GM19239 (cell line): ENCODE measurements at places on chromosomes 3 and 15.
A peak's percentile ranks its signal among the peaks of the same experiment; 100 is the strongest.

GRCh38 chr15:80568298-80568697, 126.8 kb upstream of the ABHD17C start:
- DNase-seq: no peak

- DNase-seq: no peak
These were observed 34.7 kb upstream of the TUBGCP5 start for GRCh38 chr15:23073890-23074646.

DNA sequence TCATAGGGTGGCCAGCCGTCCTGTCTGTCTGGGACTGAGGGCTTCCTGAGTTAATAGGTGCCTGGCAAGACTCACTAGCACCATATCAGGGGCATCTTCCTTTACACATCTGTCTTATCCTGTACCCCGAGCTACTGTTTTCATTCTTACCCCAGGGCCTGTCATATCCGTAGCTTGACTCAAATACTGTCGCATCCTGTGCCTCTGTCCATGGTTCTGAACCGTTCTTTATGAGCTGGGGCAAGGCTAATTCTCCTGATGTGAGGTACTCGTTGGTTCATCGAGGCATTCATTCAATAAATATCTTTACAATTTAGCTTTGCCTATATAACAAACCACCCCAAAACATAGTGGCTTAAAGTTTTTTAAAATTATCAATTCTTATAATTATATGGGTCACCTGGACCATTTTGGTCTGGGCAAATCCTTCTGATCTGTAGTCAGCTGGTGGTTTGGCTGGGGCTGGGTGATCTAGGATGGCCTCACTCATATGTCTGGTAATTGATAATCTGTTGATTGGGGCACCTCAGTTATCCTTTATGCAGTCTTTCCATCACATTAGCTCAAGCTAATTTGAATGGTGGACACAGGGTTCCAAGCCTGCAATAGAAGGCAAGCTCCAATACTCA, 121.2 kb downstream of the TLE3 start:
- DNase-seq: no peak

- DNase-seq: no peak
These were observed 35.7 kb upstream of the PARL start for GRCh38 chr3:183920416-183920815.

- no peak for DNase-seq
These were observed 361.1 kb downstream of the MCTP2 start for GRCh38 chr15:94592495-94592894.

GRCh38 chr3:194083637-194084224, 52.2 kb upstream of the HES1 start:
- no peak for DNase-seq

DNA sequence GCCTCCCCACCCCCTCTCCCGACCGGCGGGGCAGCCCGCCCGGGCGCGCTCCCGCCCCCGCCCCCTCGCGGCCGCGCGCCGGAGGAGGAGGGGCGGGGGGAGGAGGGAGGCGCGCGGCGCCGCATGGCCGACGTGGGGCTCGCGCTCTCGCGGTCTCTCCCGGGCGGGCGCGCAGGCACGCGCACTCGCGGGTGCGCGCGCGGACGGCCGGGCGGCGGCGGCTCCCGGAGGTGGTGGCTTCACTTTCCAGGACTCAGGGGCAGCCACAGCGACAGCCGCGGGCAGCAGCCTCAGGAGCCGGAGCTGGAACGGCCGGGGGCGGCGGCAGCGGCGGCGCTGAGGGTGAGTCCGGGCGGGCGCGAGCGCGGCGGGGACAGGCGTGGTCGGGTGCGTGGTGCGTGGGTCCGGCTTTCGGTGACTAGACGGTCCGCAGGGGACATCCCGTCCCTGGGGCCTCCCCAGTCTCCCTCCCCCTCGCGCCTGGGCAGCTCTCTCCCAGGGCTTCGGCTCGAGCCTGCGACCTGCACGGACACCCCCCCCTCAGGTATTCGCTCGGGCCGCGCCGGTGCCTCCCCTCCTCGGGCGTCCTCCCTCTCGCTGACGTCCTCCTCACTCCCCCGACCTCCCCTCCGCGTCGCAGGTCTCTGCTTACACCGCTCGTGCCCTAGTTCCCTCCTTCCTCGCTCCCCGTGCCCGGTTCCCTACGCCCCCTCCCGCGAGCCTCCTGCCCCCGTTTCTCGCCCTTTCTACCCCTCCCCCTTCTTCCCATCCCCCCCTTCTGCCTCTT, at the start of gene UBE2E2:
Gene UBE2E2, plus strand, starts transcription at position 407 of the 787 bp plus-strand sequence.
- peak; percentile 81 for DNase-seq

DNA sequence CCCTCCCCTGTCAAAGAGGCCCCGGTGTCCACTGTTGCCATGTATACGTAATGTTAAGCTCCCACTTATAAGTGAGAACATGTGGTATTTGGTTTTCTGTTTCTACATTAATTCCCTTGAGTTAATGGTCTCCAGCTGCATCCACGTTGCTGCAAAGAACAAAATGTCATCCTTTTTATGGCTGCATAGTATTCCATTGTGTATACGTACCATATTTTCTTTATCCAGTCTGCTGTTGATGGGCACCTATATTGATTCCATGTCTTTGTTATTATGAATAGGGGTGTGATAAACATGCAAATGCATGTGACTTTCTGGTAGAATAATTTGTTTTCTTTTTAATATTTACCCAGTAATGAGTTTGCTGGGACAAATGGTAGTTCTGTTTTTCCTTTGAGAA, 43.3 kb upstream of the AGTR1 start:
- no peak for DNase-seq

DNA sequence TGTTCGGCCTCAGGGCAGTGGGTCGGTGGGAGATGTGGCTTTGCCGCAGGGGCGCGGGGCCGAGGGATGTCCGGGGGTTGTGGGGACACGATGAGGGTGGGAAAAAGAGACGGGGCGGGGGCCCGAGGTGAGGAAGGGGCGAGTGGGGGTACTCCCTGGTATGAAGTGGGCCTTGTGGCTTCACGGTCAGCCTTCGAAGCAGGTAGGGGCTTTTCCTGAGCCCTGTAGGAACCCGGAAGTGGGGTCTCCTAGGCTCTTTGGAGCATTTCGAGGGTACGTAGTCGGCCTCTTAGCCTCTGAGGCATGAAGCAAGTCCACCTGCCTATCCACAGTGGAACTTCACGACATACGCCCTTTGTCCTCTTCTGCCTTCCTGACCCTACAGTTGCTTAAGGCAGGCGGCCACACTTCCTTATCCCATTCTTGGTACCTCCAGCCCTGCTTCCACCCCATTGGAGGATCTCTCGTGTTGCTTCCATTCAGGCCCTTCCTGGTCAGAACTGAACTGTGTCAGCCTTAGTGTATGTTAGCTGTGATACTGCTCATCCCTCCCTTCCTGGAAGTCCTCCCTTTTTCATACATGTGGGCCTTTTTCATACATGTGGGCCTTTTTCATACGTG, 389 bp downstream of the ARPC4 start:
- no peak for DNase-seq

DNA sequence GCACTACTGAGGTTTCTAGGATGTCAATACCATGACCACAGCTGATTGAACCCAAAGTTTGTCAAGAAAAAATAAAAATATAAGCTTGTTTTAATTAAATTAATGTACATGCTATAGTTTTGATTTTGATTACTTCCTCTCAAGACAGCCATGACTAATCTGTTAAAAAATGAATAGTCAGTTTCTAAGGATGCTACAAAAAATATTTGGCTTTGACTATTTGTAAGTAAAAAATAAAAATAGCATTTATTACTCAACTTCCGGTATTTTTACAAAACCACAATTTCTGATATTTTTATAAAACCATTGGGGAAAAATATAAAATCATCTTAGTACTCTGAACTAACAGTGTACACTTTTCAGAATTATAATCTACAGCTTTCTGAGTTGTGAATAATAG, 12.1 kb upstream of the TEX9 start:
- no peak for DNase-seq

DNA sequence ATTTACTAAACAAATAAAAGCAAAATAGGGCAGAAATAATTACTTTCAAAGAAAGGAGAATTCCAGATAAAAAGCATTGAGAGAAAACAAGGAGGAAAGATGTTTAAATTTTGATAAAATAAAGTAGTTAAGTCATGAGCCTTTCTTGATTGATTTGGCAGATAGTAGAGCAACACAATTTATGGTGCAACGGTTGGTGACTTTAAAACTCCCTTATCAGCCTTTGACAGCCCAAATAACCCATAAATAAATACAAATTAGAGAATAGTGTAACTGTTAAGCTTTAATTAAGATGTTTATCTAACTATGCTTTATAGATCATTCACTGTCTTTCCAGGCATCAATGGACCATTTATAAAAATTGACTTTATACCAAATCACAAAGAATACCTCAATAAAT, 54.0 kb upstream of the EIF1B start:
- DNase-seq: no peak

DNA sequence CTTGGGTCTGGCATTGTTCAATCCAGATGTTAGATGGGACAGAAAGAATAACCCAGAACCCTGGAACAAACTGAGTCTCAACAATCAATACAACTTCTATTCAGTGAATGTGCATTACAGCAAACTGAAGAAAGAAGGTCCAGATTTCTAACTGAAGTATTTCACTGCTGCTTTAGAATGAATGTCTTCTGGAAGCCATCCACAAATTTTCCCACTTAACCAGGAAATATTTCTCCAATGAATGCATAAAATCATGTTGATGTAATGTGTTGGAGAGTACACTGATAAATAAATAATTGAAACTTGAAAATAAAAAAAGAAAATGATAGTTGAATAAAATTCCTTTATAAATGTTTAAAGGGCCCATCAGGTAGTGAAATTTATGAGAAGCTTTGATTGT, 658.6 kb downstream of the ZBBX start:
- no peak for DNase-seq

GRCh38 chr3:46209746-46210470, 1.8 kb upstream of the CCR1 start:
- no peak for DNase-seq

DNA sequence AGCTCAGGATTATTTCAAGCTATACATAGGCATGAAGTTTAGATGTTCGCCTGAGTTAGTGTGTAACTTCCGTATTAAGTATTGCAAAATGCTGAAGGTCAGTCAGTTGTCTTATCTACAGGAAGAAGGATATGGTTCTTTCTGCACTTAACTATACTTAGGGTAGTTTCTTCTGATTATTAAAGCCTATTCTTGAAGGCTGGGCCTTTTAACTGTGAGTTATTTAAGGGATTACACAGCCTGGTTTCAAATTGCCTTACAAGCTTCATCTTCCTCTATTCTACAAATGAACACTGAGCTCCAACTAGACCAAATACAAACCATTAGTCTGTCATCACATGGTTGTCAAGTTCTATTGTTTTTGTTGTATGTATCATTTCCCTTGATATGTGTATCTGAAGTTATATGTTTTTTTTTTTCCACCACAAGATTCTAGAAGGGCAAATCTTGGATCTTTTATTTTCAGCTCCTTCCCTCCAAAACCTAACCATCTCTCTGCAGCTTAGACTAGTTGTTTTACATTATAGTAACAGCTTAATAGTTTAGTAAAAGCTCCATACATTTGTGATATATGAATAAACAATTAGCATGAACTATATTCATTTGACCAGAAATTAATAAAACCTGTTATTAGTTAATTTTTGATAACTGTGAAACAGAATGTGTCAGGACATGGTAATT, 272.9 kb upstream of the KCNMB2 start:
- no peak for DNase-seq

GRCh38 chr3:127403795-127404194, 115.9 kb upstream of the PRR20G start:
- no peak for DNase-seq

DNA sequence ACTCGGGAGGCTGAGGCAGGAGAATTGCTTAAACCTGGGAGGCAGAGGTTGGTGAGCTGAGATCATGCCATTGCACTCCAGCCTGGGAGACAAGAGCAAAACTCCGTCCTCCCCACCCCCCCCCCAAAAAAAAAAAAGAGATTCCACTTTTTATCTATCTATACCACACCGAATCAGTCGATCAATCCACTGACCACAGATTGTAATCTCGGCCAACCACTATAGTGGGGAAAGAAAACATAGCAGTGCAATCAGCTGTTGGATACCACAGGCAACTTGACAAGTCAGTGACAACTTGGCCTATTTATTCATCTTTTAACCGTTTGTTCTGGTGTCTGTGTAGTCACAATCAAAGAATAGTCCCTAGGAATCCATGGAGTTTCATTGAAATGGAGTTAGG, 299.2 kb downstream of the FHIT start:
- DNase-seq: no peak

DNA sequence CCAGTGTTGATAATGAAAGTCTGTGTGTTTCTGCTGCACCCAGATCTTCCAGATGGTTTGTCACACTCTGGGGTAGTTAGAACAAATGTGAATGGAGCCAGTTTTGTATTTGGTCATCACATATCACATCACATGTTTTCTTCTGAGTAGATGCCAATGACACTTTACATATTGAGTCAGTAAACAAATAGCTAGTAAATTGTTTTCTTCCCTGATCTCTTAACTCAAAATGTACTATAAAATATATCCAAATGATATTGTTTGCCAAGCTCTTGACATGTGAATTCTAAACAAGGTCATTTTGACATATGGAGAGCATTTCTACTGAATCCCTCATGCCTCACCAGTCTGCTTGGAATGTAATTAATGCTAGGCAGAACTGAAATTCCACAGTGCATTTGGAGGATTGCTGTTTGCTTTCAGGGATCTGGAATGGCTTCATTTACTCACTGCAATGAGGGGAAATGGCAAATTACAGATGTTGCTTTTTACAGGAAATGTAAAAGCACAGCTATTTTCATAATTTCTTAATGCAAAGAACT, 45.0 kb downstream of the PDHB start:
- DNase-seq: no peak

GRCh38 chr3:115227461-115227860, 80.4 kb upstream of the ZBTB20 start:
- no peak for DNase-seq

DNA sequence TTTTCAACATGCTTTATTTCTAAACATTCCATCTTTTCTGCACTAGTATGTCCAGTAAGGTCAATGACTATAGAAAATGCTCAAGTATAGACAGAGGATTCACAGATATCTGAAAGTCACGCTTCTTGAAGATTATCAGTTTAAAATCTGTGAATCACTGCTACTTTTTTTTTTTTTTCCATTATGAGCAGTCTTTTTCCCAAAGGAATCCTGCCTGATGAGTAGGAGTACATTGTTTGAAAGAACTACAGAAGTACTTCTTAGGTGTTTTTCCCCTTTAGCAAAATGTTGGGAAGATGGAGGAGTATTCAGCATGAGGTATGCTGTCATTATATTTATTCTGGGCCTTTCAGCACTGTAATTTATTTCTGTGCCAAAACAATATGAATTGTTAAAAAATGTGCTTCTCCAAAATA, 266.2 kb downstream of the NLGN1 start:
- DNase-seq: no peak

DNA sequence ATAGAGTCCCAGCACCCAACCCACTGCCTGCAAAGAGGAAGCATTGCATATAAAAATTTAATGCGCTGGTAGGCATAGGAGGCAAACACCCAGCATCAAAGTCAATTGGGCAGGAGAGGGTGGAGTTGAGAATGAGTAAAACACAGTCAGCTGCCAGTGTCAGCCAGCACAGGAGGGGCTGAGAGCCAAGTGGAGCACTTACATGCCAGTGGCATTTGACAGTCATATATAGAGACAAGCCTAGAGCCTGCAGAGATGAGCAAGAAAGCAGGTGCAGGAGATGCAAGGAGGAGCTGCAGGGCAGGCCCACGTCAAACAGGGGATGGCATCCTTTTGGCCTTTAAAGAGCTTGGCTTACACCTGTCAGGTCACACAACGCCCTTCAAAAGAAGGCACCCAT, 27.6 kb upstream of the ZFAND6 start:
- DNase-seq: no peak
